ENCODE measurements at places on chromosomes 3 and 15. TPM values are rescaled to one million over a fixed set of nuclear protein-coding genes. Genes with fewer than 3 reads are reported as not detected.
A peak's percentile ranks its signal among the peaks of the same experiment; 100 is the strongest.

GRCh38 chr3:197368821-197369220, 70.4 kb upstream of the DLG1 start:
- DNase-seq: no peak

- no peak for DNase-seq
Measured at GRCh38 chr3:136366289-136366688, 116.1 kb downstream of the PCCB start.

CTDSPL2 gene
- 78.6 TPM for total RNA-seq

GRCh38 chr3:166013073-166013679, 176.0 kb upstream of the BCHE start:
- DNase-seq: no peak

DNA sequence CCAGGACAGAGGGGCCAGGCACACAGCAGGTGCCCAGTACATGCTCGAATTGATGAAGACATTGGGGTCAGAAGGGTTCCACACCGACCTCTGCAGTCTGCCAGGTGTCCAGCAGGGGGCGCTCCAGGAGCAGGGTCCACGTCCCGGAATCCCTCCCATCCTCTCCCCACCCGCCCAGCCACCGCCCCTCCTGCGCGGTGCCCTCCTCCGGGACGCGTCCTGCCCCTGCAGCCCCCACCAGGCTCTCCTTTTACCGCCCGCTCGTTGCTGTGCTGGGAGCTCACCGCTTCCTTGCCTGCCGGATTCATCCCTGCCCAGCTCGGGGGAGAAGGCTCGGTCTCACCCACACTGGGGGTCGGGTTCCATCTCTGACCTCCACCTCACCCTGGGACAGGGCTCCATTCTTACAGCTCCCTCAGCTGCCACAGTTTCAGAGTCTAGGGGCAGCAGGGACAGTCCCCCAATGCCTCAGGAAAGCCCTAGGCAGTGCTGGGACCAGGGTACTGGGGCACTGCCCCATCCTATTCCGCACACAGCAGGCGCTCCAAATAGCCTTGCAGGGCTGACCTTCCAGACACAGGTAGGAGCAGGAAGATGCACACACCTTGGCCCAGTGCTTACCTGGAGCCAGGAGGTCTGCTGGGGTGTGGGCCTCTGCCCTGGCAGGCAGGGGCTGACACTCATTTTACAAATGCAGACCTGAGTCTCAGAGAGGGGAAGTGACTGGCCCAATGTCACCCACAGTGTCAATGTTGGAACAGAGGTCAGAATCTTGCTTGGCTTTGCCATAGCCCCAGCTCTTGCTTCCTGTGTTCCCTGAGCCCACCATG, 31.0 kb downstream of the GRIP2 start:
- DNase-seq: peak; percentile 63

GRCh38 chr3:66467996-66468735, 32.7 kb downstream of the LRIG1 start:
- no peak for DNase-seq

DNA sequence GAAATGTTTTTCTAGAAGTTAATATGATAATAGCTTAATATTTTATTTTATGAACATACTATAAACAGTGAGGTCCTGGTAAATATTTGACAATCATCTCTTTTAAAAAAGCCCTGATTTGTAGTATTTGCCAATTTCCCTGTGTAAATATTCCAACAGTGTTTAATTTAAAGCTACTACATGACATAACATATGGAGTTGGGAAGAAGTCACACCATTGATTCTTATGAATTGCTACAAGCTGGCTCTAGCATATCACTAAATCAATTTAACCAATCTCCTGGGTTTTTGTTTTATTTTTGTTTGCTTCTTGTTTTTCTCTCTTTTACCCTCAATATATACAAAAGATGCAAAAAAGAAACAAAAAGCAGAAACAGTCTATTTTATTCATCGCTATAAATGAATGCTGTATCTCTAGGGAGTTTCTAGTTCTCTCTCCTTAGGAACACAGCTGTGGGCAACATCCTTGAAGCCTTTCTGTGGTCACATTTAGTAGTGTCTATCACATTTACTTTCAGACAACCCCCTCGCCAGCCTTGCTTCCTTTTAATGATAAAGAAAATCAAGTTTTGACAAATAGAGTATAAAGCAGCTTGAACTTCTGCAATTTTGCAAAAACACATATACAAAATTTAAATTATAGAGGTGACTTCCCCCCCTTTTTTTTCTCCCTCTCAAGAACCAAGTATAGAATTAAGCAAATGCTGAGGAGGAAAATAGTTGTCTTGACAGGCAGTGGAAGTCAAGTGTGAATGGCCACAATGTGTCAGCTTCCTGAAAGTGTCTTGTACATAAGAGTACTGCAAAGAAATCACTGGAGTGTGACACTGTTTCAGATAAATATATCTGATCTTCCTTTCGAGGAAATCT, 21.4 kb downstream of the CCR1 start:
- no peak for DNase-seq

DNA sequence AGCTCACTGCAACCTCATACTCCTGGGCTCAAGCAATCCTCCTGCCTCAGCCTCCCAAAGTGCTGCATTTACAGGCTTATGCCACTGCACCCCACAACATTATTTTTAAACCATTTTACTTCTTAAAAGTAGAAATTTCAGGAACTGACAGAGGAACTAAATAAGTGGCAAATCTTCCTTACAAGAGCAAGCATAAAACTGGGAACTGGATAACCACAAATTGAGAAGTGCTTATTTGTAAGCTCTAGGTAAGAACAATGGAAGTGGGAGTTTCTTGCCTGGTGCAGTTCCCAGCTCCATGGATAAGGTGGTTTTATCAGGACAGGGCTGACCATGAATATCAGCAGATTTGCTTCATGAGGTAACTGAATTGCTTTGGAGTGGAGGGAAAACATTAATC, 655.2 kb downstream of the DIPK2A start:
- no peak for DNase-seq

DNA sequence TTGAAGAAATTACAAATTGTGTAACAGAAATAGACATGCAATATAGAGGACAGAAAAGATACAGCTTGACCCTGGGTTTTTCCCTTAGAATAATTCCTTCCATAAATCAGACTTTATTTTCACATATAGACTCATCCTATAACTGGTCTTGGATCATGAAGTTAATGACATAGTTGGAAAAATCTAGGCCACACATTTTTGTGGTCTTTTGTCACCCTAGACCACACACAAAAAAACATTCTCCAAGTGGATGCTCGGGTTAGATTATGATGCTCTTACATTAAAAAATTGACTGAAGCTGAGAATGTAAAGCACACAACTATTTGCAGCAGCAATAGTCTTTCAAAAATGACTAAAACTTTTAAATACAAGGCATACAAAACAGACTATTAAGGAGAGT, 7.5 kb upstream of the PLA2G4D start:
- no peak for DNase-seq

GRCh38 chr3:81492040-81492439, 269.4 kb downstream of the GBE1 start:
- DNase-seq: no peak

GRCh38 chr3:125213364-125213755, 812 bp upstream of the SLC12A8 start:
- DNase-seq: no peak

ROPN1 gene
- not detected for total RNA-seq

DNA sequence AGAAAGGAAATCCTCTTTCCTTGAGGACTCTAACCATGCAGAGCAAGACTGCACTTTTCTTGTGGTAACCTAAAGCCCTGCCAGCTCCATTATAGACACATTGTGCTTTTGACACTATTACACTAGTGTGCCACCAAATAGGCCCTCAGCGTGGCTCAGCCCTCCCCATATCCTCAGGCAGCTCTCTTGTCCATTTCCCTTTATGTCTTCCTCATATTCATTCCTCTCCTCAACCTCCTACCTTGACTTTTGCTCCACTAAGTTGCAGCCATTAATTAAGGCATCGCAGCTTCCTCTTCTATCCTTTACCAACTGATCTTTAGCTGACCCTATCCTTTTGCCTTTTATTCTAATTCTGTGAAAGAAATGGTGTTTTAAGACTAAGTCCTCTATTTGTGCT, 3.7 kb downstream of the ATG7 start:
- no peak for DNase-seq

DNA sequence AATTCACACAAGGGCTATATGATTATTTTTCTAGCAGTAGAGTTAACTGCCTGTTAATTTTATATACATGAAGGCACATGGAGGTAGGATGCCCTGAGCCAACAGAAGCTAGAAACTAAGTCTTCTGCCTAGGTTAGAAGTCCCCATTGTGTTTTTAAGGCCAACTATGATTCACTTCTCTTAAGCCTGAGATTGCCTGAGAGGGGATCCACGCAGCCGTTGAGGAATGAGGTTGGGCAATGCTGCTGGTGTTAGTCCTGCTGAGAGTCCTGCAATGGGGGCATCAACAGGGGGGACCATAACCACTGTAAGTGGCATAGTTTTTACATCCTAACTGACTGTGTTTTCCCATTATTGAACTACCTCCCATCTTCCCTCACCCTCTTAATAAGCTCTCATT, 60.1 kb upstream of the PFN2 start:
- no peak for DNase-seq

MME gene
- 0.18 TPM for total RNA-seq

GRCh38 chr3:75015280-75015679, 400.8 kb upstream of the CNTN3 start:
- DNase-seq: no peak

- no peak for DNase-seq
Measured at GRCh38 chr3:161139686-161140085, 34.5 kb upstream of the B3GALNT1 start.

FBLN2 gene
- total RNA-seq: 1.5 TPM

DNA sequence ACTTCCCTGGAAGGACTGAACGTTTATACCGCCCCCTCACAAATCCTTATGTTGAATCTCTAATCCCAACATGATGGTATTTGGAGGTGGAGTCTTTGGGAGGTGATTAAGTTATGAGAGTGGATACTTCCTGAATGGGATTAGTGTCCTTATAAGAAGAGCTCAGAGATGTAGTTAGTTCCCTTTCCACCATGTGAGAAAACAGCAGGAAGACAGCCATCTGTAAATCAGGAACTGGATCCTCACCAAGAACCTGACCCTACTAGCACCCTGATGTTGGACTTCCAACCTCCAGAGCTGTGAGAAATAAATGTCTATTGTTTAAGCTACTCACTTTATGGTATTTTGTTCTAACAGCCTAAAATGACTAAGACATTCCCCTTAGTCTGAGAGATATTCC, 33.3 kb upstream of the SACM1L start:
- DNase-seq: no peak

DNA sequence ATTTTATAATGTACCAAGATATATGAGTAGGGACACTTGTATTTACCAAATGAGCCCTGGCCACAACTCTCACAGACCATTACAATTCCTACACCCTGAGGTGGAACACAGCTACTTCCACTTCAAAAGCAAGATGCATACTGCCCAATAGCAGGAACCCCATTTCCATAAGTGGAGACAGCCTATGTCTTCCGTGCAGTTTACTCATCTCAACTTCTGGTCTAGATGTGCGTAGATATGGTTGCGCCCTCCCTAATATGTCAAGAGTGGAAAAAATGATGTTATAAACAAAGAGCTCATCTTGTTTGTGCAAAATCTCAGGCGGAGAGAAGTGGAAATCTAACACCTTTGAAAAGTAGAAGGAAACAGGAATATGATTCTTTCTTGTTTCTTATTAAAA, 44.6 kb downstream of the RAB27A start:
- no peak for DNase-seq

SYNM gene
- total RNA-seq: 2.7 TPM

DNA sequence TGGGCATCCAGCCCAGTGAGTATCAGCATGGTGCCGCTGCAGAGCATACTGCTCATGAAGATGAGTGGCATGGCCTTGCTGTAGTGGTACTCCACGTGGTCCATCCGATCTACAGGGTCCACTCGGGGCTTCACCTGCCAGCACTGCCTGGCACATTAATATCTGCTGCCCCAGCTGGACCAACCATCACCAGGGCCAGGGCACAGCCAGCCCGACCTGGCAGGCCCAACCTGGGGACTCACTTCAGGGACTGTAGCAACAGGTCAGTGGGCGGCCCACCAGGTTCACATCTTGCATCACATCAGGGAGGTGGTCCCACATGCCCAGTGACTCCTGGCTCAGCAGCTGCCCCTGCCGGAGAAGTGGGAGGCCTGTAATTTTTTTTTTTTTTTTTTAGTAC, 48.1 kb downstream of the CDIN1 start:
- DNase-seq: no peak

- DNase-seq: no peak
Measured at GRCh38 chr3:19392150-19392549, 243.8 kb downstream of the KCNH8 start.

DNA sequence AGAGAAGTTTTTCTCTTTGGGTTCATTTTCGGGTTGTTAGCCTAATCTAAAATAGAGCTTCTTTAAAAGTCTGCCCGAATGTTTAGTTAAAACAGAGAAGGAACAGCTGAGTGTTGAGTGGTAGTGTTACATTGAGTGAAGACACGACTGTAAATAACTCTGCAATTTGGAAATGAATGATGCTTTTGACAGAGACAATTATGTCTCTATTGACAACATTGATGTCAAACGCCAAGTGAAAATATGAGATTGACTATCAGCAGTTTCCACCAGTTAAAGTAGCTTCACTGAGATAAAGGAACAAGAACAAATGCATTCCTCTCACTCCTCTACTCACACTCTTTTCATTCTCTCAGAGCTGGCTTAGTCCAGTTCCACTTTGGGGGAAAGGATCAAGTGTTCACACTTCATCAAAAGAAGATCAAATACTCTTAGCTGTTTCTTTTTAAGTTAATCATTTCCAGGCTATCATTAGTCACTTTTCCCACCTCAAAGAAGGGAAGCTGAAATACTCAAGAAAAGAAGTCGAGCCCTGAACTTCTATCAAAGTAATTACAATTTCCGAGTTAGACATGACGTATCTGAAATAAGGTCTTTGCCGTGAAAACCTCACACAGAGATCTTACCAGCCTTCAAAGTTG, 399.1 kb upstream of the DPH6 start:
- DNase-seq: no peak

DNA sequence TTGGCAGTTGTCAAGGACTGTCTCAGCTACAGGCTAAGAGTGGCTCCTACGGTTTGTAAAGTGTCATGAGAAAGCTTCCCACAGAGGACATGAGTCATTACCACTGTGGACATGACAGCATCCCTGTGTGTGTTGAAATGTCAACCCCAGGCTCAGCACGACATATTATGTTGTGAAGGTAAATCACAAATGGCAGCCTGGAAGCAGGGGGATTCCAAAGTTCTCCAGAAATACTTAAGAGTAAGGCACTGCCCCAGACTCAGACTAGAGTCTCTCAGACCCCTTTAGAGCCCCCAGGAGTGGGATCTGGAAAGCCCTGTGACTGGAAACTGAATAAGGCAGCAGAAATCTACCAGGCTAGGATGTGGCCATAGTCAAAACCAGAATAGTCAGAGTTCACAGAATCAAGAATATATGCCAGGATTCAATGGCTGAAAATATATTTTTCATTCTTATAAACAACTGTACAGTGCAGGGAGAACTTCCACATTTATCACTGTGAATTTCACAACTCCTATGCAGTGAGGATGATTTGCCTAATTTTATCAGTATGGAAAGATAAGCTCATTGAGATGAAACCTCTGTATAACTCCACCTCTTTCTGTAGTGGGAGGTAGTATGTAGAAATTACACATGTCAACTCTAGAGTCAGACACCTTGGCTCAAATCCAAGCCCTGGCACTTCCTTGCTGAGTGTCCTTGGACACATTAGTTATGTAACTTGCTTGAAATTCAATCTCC, 237.1 kb upstream of the CFAP20DC start:
- no peak for DNase-seq
